GM23338 (cell line): ENCODE measurements at places on chromosomes 16 and 17.

DNA sequence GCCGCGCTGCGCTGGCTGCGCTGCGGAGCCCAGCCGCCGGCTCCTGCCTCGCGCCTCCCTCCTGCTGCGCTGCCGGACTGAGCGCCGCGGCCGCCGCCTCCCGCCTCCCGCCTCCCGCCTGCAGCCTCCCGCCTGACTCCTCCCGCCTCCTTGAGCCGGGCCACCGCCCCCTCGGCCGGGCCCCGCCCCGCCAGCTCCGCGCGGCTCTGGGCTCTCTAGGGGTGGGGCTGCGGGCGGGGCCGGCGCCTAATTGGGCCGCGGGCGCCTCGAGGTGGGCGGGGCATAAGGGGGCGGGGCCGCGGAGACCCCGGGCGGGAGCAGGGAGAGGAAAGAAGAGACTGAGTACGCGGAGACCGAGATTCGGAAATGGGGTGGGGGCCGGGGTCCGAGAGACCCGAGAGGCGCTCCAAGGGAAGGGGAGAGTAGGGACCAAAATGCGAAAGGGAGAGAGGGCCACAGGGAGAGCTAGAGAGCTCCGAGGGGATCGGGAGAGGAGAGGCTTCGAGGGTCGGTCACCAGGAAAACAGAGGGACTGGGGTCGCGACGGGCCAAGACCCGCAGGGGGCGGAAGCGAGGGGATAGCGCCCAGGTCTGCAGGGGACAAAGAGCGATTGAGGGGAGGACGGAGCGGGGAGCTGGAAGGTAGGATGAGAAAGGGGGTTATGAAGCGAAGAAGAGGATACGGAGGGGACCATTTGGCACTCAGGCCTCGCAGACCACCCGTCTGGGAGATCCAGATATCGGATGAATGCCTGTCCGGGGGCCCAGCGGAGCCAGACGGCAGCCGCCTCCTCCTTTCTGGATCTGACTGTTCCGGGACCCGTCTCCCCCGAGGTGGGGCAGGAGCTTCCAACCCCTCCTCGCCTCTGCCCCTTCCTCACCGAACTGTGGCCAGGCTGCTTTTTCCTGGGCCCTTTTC lies at the start of gene C1QL1:
TSS of gene C1QL1 (minus strand) at position 79 of the 919 bp plus-strand sequence. CDS start 255 bp downstream, outside the sequence.
- peak; percentile 96 for DNase-seq

GRCh38 chr17:57880086-57880456 lies 30.2 kb upstream of the MRPS23 start:
- DNase-seq: no peak

DNA sequence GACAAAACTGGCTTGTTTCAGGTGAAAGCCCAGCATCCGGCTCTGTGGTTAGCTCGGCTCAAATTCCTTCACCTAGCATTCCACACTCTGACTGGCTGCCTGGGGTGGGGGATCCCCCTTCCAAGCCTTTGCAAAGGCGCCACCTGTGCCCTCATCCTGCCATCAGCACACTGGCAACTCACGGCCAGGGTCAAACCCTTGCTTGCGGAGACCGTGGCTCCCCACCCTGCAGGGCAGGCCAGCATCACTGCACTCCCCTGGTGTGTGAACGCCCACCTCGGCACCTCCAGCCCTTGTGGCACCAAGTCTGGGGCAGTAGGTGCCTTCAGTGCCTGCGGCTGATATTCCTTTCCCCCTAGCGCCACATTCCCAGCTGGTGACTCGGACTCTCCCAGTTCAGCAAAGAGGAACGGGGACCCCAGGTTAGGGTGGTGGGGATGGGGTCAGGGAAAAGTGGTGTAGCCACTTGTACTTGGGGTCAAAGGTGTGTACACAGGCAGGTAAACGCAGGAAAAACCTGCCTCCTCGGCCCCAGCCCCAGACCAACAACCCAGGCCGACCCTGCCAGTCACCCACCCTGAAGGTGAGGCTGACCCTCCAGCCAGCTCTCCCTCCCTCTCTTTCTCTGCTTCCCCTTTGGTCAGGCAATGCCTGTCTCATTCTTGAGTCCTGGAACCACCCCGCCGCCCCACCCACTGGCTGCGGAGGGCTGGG lies 1.1 kb downstream of the FLII start:
- DNase-seq: peak; percentile 78

- DNase-seq: no peak
Measured at GRCh38 chr16:68073902-68074760, 11.0 kb upstream of the NFATC3 start.

DNA sequence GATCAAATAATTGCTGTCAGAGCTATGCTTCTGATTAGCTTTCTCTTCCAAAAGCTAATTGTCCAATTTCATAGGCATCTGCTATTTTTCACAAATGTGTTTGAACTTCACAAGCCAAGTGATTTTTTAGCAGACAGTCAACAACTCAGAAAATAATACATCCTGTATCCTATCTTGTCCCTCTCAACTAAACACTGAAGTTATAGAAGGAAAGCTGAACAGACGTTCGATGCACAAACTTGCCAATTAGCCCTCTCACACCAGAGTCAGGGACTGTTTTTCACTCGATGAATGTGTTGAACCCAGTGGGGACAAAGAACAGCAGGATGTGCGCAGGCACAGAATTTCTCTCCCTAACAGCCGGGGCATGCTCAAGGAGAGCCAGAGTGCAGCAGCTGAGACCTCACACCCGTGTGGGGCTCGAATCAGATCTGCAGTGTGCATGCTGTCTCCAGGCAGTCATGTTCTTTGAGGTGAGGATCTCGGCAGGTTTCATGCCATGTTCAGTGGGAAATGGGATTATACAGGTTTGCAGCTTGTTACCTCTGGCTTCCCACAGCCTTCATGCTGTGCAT lies 246.7 kb upstream of the SDK2 start:
- no peak for DNase-seq

DNA sequence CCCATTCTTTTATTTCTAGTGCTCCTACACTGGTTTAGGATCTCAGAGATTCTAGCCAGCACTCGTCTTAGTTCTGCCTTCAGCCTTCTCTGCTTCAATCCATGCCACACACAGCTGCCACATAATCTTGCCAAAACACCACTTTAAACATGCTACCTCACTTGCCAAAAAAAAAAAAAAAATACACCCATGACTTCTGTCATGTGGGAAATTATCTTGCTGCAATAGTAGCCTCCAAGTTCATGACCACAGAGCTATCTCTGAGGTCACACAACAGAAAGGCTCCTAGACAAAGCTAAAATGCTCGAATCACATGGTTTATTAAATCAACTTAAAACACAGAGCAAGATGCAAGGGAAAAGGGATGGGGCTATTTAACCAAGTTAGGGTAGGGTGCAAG lies 18.1 kb downstream of the FZD2 start:
- DNase-seq: no peak

DNA sequence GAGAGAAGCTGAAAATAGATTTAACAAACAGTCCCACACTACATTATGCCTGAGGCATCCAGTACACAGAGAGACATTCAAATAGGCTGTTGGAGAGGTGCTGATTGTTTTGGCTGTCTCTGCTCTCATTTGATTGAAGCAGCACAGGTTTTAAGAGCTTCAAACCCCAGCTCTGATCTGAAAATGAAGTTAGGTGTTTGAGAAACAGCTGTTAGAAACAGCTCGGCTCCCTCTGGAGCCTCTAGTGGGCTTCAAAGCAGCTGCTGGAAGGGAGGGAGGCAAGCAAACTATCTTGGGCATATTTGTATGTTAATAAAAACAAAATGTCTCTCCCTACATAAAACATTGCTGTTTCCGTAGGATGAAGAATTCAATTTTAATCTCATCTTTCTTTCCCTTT lies 607.3 kb upstream of the GOT2 start:
- peak; percentile 27 for DNase-seq

DNA sequence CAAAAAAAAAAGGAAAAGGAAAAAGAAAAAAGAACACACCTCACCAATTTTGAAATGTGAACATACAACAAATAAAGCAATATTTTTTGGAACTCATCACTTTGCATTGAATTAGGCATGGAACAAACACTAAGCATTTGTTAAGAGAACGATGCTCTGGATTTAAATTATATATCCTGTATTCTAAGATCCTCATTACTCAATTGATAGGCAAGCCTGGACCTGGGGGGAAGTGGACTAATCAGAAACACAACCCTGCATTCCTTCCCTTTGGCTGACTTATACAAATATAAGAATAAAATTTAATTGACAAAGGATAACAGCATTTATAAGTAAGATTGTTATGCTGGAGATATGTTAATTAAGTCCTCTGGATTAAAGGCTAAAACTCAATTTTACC lies 2.2 kb downstream of the GJC1 start:
- DNase-seq: no peak

DNA sequence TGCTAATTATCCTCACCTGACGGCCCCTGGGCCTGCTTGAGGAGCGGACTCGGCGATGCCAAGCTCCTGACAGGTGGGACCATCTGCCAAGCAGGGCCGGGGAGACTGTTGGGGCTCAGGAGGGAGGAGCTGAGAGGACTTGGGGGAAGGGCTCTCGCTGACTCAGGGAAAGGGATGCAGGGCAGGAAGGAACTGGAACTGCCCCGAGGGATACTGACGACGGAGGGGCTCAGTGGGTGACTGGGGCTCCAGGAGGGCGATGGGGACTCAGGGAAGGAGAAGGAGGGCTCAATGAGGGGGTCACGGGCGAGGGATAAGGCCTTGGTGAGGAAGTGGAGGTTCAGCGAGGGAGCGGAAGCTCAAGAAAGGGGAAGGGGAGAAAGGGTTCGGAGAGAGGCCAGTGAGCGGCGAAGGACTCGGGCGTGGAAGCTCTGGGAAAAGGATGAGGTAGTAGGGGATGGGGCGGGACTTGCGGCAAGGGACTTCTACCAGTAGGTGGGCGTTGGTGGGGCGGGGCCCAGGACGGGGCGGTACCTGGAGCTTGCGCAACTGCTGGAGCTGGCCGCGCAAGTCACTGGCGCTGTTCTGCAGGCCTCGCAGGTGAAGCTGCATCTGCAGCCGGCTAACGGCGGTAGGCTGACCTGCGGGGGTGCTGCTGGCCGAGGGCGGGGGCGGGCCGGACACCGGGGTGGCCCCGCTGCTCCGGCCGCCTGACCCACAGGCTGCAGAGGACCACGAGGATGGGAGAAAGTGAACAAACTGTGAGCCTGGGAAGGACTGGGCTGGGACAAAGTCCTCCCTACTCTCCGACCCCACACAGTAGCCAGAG lies 46.5 kb downstream of the SRCIN1 start:
- peak; percentile 97 for DNase-seq

DNA sequence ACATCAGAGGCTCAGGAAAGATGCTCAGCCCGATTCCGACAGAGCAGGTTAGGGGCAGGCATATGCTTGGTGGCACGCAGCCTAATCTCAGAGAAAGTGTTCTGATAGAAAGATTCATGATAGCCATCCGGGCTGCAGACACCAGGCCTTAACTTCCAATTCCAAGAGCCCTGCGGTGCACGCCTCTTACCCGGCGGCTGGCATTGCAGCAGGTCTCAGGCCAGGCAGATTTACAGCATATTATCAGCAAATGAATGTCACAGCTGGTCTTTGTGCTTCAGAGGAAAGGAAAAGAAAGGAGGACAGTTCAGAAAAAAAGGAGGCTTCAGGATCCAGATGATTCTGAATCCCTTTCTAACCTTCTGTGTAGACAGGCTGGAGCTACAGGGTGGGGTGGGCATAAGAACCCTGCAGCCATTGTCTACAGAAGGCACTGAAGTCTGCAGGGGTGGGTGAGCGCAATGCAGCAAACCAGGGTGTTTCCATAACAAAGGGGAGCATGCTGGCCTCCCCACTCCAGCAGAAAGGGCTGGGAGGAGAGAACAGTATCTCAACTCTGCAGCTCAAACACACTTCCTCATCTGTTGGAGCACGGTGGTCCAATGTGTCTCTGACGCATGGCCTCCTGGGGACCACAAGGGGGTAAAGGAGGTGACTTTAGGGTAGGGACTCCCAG lies 277.4 kb upstream of the XYLT1 start:
- DNase-seq: peak; percentile 62

- DNase-seq: no peak
Measured at GRCh38 chr17:4540687-4541327, 14.4 kb downstream of the MYBBP1A start.

DNA sequence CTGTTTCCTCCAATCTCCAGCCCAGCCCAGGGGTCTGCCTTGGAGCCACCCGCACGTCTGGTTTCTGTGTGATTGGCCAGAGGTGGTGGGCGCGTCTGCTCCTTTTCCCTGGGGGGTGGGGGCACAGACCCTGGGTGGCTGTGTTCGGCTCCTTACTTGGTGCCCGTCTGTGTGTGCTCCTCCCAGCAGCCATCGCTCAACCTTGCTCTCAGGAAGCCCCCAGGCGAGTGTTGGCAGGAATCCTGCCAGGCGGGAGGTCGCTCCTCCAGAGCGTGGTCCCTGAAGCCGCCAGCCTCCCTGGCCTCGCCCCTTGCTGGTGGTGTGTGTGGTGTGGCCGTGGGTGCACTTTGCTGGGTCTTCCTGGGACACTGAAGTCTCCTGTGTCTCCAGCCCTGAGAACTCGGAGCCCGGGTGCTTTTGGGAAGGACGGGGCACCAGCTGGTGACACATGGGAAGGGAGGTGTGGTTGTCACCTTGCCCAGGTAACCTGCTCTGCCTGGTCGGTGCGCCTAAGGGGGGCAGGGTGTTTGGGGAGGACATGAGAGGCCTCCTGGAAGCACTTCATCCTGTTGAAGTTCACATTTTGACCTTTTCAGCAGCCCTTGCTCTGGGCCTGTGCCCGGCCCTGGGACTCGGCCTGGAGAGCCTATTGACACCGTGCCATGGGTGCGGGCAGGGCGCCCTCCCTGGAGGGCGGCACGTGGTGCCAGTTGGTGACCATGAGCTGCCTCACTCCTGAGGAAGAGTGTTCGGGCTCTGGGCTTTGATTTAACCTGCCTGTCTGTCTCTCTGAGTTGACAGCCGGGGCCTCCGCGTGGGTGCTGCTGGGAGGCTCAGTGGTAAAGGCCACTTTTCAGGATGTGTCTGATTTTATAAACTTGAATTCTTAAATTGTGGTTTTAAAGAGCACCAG lies 49.0 kb upstream of the ZNF750 start:
- DNase-seq: no peak

- no peak for DNase-seq
Measured at GRCh38 chr17:61809816-61810392, 53.4 kb downstream of the BRIP1 start.

DNA sequence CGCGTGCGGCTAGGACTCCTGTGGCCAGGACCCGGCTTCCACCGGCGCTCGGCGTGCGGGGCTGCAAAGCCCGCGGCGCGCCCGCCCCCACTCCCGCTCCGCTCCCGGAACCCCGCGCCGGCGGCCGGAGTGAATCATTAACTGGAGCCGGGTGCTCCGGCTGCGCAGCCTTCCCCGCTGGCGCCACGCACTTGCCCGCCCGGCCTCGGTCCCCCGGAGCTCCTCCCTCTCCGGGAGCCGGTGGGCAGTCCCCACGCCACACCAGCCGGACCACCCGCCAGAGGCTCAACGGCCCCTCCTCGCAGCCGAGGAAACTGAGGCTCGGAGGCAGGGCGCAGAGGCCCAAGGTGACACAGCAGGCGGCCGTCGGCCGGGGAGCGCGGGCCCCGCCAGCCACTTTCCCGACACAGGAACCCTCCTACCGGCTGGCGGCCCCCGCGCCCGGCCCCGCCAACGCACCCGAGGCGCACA lies 580 bp downstream of the BCAR1 start:
- DNase-seq: no peak
